ENCODE measurements at places on chromosomes 4 and X.

GRCh38 chr4:137532869-137533236 lies 559 bp upstream of the PCDH18 start:
- no peak for DNase-seq

DNA sequence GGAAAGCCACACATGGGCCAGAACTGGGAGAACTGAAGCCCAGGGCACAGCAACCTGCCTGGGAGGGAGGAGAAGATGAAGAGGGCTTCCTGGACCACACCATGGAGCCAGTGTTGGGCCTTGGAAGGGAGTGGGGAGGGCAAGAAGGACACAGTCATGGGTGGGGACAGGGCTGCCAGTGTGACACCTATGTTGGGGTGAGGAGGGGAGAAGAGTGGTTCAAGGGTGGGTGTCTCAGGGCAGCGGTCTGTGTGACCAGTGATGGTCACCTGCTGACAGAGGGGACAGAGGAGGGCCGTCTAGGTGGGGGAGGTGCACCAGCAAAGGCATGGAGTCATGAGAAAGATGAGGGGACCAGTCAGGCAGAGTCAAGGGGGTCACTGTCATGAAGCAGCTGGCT lies 13.8 kb downstream of the MAGED2 start:
- no peak for DNase-seq

DNA sequence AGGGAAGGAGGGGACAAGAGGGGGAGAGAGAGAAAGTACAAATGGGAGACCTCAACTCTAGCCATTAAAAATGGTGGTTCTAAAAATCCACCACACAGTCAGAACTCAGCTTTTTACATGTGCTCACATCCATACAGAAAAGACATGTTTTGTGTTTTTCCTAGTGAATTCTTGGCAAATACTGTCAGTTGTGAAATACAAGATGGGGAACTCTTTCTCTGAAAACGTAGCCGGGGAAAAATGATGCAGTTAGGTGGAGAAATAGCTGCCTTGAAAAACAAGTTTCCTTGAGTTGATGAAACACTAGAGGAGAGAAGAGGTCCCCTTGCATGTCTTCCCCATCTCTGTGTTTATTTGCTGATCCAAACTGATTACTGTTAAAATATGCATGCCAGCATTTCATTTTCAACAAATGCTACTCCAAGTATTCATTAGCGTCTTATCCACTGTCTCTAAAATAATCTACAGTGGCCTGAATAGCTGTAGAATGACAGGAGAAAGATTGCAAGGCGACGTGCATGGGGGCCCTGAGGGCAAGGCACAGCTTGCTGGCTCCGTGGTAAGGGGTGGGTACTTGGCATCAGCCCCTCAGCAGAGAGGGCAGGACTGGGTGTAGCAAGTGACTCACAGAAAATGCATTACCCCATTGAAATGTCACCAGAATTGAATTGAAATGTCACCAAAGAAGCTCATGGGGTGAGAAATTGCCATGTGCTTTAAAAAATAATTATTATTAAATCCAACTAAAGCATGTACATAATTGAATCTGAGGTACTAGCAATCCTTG lies 48.1 kb upstream of the TBL1X start:
- no peak for DNase-seq

- no peak for DNase-seq
Measured at GRCh38 chr4:182593864-182594263, 323.3 kb downstream of the DCTD start.

- no peak for DNase-seq
Measured at GRCh38 chr4:7382634-7383014, 52.1 kb downstream of the PSAPL1 start.

GRCh38 chr4:56183344-56183959 lies 203.8 kb downstream of the AASDH start:
- no peak for DNase-seq

DNA sequence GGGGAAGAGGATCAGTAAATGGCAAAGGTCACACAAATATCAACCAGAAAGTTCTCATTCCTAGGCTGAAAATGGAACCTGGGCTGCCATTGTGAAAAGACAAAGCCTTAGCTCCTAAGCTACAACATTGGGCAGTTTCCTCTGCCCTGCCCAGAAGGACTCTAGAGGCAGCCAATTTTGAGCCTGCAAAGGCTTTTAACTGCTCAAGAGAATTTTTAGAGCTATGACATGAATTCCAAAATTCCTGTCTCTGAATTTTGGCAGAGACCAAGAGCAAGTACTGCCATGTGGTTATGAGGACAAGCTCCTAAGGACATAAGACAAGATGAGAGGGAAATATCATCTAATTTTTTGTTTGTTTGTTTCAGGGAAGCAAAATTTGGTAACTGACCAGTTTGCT lies 29.6 kb upstream of the IGFBP7 start:
- DNase-seq = no peak

Measured in stimulated activated CD8-positive, alpha-beta memory T cell treated with anti-CD3 and anti-CD28 coated beads, Interleukin-7, amount 100 ng/mL, for 4 hours (primary cell).